ENCODE measurements at places on chromosomes 12 and 14.

DNA sequence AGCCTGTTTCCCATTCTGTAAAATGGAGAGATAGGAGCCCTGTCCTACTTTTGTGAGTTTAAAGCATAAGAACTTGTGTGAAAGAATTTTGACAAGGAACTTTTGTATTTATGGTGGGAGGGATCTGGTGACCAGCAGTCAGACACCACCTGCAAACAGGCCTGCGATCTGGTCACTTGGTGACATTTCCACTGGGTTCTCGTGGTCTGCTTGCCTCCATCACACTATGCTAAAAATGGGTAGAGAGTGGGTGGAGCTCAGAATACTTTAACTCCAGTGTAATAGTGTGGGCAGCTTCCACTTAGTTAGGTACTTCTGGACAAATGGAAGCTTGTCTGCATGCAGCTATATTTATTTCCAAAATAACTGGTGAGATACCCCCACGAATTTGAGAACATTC is 26.5 kb upstream of the PLXNC1 start:
- no peak for DNase-seq

GRCh38 chr12:106446419-106447092 is 89.0 kb downstream of the POLR3B start:
- peak; percentile 12 for DNase-seq

- DNase-seq = no peak
Observed at GRCh38 chr12:131851741-131852550, 23.8 kb downstream of the MMP17 start.

GRCh38 chr12:4114986-4115385 is 158.6 kb upstream of the CCND2 start:
- DNase-seq = no peak

GRCh38 chr12:8034802-8035201 is 2.3 kb downstream of the FOXJ2 start:
- DNase-seq = no peak

DNA sequence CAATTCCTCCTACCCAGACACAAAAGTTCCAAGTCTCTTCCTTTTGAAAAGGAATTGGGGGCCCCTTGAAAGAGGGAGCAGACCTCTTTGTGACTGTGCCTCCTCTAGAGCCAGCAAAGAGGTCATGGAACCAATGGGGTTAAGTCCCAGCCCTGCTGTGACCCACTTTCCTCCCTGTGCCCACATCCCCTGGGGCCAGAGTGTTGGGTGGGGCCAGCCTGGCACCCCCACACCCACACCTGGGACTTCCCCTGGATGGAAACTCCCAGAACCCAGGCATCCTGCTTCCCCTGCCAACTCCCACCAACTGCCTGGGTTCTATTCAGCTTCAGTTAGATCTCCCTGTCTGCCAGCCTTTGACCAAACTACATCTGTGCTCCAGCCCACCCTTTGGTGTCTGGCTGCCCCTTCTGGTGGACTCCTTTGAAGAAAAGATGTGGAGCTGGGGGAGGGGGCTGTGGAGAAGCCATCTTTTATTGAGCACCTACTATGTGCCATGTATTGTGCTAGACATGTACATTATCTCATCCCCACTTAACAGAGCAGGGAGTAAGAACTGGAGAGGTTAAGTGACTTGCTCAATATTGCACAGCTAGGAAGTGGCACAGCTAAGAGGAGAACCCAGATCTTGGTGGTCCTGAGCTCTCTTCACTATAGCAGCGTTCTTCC is 4.6 kb upstream of the RARG start:
- no peak for DNase-seq

DNA sequence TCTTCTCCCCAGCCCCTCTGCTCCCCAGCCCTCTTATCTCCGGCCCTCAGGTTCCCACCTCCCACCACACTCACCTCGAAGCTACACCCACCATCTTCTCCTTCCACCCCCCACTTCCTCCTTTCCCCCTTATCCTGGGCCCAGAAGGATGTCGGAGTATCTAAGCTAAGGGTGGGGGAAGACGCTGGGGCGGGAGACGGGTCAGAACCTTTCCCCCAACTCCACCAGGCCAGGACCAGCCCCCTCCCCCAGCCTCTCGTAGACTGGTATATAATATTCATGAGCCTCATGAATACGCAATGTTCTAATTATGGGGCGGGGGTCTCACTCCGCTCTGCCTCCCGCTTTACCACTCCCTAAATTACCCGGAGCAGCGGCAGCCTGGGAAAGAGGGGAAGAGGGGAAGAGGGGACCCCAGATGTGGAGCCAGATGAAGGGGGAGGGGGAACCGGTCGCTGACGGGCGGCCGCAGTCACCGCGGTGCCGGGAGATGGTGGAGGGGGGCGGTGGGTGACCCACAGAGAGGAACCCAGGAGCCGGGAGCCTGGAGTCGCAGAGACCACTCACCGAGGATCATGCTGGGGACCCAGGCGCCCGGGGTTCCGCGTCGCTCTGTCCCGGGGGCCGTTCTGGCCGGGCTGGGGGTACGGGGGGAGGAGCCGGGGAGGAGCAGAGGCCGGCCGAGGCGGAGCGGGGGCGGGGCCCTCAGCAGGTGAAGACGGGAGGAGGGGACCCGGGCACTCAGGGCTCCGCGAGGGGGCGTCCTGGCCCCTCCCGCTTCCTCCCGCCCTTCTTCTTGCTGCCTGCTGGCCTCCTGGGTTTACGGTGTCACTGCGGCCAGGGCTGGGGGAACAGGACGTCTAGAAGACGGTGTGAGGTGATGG is 6.4 kb upstream of the ZNF385A start:
- peak; percentile 66 for DNase-seq

DNA sequence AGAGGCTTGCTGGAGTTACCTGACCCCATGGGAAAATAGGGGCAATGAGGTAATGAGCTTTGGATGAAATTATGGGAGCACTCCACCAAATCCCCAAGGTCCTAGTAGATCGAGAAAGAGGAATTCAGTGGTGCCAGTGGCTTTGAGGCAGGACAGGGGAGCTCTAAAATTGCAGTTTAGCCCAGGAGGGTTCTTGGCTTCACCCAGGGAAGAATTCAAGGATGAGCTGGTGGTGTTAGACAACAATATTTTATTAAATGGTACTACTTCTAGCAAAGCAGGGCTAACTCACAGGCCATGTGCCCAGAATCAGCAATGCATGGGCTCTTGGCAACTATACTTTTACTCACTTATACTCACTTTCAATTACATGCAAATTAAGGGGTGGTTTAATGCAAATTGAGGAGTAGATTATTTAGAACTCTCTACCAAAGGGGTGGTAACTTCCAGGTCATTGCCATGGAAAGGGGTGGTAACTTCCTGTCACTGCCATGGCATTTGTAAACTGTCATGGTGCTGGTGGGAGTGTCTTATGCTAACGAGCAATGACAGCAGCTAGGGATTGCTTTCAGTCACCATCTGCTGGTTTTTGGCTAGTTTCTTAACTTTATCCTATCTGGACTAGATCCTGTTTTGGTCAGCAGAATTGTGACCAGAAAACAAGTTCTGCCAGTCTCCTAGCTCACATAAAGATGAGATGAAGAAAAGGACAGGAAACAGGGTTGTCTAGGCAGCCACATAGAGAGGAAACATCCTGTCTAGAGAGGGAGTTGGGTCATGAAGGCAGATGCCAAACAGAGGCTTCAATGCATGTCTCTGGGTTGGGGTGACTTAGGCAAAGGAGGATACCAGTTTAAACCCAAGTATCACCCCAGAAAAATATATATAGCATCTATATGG is 64.7 kb downstream of the ZNF641 start:
- DNase-seq = no peak

- no peak for DNase-seq
Observed at GRCh38 chr12:64836856-64837255, 12.4 kb downstream of the TBC1D30 start.

DNA sequence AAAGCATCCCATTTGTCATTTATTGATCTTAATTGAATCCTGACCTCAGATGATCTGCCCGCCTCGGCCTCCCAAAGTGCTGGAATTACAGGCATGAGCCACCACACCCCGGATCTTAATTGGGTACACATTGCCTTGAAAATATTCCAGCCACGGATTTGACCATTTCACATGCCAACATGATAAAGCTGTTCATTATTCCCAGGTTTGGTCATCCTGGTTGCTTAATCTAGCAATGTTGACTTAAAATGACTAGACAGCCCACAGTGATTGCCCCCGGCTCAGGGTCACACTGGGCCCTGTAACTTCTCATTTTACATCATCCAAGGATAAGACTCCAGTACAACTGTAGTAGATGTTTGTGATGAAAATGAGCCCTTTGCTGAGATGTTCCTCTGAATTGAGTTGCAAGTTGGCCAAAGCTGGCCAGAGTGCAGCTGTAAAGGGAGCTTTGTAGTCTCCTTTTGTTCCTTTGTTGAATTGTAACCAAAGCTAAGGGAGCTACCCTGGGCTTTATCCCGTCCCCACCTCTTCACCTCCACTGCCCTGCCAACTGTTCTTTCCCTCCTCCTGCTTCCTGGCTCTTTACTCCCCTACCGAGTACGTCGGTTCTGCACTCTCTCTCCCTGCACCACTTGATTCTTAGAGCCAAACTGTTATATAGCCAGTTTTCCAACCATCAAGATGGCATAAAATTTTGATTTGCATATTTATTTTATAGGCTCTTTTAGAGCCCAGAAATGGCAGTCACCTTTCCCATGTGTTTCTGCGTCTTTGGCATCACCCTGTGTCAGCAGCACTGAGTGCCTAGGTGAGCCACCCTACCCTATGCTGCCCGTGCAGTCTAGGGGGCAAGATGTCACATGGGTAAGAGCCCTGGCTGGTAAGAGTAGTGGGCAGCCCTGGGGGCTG is 141.3 kb upstream of the HIF1A start:
- no peak for DNase-seq

Data from head of caudate nucleus (tissue), 42 donors.